ENCODE measurements at places on chromosomes 4 and X.

DNA sequence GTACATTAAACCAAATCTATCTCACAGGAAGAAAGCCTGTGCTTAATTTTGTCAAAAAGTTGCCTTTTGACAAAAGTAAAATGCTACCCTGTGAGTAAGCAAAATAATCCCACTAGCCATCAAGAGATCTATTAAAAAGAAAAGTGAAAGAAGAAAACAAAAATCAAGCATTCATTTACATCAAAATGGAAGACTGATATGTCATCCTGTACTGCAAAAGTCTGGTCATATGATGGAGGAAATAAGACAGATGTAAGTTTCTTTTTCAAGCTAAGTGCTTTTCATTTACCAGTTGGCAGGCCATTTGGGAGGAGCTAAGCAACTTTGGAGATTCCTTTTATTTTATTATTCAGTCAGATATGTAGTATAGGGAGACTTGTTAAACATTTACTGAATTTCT, 387.4 kb downstream of the SPOCK3 start:
- DNase-seq = no peak

DNA sequence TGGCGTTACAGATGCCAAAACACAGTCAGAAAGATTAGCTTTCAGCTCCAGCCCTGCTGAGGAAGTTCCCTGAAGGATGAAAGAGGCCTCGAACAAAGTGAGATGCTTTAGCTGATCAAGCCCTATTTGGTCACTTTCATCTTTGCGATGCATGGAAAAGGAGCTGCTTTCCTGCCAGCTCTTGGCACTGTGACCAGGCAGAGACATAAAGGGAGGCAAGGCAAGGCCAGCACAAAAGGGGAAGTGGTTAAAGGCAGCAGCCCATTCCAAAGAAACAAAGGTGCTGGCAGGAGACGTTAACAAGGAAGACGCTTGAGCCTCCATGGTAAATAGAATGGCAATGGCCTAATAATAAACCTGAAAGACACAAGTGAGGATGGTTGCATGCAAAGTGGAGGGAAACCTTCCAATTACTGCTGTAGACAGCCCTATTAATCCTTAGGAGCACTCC, 617.1 kb upstream of the INTU start:
- no peak for DNase-seq

DNA sequence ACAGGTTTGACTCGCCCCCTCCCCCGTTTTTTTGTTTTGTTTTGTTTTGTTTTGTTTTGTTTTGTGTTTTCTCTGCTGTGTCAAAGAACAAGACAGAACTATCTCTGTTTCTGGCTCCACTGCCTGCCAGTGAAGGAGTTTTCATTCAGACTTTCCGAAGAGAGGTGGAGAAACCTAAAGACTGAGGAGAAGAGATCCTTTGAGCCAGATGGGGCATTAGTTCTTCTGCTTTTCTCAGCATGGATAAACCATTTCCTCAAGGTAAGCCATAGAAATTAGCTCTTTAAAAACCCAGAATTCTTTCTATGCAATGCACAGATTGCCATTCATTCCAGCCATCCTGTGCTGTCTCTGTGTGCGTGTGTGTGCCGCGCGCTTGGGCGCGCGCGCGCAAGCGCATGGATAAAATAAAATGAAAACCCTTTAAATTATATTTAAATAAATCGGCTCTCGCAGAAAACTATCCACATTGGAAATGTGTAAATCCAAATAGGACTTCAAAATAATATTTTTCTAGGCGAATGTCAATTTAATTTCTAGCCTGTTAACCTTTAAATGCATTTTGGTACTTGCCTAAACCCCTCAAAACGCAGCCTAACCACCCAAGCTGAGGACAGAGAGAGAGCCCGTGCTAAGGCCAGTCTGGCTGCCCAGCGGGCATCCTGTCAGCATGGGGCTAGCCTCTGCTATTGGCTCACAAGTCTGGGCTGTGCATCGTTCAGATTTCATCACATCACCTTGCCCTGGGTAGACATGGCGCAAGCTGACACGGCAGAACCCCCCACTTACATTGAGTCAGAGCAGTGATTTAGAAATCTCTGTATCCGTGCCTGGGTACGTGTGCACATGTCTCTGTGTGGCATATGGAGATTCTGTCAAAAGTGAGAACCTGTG, 113.0 kb upstream of the VAMP7 start:
- DNase-seq = no peak

GRCh38 chr4:184969610-184970009, 48.7 kb upstream of the HELT start:
- no peak for DNase-seq

DNA sequence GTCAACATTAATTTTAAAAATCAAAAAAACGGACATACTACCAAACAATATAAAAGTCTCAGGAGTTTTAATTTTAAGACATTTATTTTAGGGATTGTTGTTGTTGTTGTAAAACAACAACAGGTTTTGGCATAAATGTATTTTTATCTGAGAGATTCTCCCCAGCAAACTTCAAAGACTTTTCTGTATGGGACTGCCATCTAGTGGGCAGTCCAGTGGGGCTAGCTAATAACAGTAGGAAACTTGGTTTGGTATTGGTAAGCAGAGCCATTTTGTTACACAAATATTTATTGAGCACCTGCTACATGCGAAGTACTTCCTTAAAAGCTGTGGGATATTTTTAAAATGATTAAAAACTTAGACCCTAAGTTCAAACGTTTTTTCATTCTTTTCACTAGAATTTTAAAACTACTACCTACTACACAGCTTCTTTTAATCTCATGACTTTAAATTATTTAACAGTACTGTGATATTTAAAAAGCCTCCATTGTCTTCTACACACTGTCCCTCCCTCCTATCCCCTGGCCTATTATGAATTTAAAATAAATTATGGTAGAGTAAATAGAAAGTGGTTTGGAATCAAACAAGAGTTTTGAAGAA, 1028.4 kb upstream of the INTU start:
- DNase-seq = peak; percentile 16

DNA sequence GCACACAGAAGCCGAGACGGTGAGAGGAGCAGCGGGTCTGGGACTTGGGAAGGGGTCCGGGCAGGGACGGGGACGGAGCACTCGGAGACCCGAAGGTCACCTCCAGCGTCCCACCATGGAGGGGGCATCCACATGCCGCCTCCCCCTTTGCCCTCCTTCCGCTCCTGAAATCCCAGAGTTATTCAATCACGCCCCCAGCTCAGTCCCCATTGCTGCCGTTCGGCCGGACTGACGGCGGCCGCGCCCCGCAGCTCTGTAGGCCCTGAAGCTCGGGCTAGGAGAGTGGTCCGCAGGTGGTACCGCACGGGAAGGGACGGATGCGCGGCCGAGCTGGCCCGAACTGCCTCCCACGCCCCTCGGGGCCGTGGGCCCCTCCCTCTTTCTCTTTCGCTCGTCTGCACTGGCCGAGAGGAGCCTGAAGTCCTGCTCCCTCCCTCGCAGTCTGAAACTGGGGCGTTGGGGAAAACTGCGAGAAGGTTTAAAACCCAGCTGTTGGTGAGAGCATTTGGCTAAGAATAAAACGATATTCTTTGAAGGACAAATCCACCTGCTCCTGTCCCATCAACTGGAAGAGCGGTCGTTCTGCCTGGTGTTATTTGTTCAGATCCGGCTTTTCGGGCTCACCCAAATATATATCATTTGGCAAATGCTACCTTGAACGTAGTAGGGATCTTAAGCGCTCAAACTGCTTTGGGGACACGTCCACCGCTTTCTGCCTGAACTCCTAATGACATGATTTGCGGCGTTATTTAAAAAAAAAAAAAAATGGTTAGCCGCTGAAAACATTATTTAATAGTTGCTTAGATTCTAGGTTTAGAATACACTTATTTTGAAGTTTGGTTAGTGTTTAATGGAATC, 719 bp downstream of the USO1 start:
- DNase-seq = peak; percentile 44

DNA sequence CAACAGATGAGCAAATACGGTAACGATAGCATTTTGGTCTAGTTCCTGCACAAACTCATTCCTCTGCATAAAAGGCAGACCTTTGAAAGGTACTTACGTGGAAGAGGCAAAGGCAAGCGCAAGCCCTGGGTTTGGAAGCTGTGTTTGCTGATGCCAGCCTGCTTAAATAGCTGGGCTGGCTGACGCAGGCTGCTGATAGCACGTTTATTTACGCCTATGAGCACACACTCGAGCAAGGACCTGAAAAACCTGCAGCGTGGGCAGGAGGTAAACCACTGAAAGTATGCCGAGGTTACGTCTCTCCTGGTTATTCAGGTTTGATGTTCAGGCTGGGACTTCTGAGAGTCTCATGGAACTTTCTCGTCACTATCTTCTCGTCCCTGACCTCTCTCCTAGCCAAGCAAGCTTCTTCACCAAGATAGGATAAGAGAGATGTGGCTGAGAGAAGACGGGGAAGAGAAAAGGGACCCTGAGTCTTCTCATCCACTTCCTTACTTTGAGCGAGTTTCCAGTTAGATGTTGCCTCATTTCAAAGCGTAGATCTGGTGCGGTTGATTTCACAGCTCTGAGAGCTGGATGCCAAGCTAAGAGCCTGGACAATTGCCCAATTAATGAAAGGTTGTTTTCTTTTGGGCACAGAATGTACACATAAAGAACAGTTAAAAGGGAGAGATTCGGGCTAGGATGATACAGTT, at the start of gene HOPX:
Gene HOPX (minus strand): TSS at position 139 of the 695 bp plus-strand sequence. CDS start 23,480 bp downstream, outside the sequence.
- DNase-seq = peak; percentile 13

- no peak for DNase-seq
Measured at GRCh38 chr4:181008164-181008563, 1235.0 kb upstream of the TENM3 start.

GRCh38 chr4:88522702-88523324, 763 bp downstream of the PYURF start:
- peak; percentile 49 for DNase-seq

GRCh38 chr4:139027776-139028175, 12.2 kb downstream of the NOCT start:
- no peak for DNase-seq

DNA sequence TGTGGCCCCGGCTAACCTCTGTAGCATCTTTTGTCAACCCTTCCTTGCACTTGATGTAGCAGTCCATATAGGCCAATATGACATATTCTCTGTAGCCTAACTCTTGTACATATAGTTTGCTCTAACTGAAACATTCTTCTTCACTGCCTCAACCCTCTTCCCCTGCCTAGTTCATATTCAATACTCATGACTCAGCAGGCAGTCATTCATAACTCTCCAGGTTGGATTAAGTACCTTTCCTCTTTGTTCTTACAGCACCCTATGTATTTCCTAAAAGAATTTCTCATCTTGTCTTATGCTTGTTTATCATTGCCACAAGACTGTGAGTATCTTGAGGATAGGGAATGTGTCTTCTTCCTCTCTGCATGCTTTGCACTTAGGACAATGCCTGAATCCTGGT, 76.9 kb downstream of the TMLHE start:
- DNase-seq = no peak

DNA sequence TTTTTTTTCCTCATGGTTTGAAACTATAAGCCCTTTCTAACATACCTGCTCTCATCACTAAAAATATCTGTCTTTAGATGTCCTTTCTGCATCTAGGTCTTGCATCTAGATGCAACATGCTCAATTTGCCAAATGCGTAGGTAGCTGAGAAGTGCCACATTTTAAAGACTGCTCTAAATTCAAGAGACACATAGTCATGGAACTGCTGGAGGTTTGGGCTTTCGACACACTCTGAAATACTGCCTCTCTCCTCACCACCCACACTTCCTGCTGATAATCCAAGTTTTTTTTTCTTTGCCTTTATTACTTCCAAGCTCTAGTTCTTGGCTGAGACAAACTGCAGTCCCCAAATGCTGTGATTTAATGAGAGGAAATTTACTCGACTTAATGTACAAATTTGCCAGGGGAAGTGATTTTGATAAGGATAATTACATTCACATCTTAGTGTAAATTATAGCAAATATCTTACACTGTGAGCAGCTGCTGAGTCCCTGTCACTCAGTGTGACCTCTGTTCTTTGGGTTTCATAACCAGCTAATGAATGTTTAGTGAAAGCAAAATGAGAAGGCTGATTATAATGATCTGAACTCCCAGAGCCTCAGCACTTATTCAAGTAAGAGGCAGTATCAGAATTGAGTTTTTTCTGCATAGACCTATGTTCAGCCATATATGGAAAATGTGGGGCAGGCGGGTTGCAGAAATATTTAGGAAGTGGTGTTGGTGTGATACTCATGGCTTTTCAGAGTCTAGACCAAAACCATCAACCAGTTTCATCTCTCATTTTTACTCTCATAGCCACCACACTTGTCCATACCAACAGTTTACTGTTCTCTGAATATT, 31.3 kb downstream of the DRD5 start:
- DNase-seq = peak; percentile 70

DNA sequence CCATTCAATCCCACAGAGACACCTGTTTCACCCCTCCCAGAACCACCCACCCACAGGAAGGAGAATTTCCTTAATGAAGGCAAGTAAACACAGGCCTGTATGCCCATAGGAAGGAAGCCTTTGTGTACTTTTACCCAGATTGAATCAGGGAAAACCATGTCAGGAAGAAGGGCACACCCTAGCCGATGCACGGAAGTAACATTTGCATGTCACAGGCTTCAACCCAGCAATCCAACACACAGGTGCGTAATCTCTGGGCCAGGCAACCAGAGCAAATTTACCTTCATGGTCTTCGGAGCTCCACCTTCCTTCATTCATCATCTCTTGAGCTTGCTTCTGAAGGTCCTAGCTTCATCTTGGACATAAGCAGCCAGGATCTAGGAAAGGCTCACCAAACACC, 206.3 kb downstream of the SHROOM3 start:
- DNase-seq = no peak

GRCh38 chr4:101169044-101170014, 178.0 kb downstream of the PPP3CA start:
- peak; percentile 59 for DNase-seq

GRCh38 chrX:54044877-54045338, 635 bp upstream of the PHF8 start:
- DNase-seq = no peak

- DNase-seq = no peak
Measured at GRCh38 chr4:177225605-177226004, 84.1 kb upstream of the NEIL3 start.

- DNase-seq = no peak
Measured at GRCh38 chrX:3811331-3812311, 98.2 kb upstream of the PRKX start.

GRCh38 chr4:12712648-12713339, 771.3 kb downstream of the RAB28 start:
- no peak for DNase-seq

GRCh38 chrX:23861215-23861896, 46.4 kb downstream of the APOO start:
- no peak for DNase-seq

DNA sequence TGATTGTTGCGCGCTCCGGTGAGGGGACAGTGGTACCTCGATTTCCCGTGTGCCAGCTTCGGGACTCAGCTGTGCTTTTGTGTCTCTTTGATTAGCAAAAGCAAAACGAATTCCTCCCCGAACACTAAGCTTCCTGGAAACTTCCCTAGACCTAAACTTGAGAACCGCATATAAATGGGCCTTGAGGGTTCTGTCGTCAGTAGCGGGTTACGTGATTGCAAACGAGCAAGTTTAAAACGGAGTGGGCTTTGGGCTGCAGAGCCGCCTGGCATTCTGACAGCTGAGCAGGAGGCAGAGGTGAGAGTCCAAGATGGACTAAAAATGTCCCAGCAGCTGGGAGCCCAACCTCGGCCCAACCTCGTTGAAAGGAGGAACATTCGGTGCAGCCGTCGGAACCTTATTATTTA, 1.2 kb upstream of the TAPT1 start:
- no peak for DNase-seq
